Left lobe of liver (tissue), 2 donors: ENCODE measurements at places on chromosomes 16 and 17.

- DNase-seq, result no peak
These were observed 22.7 kb downstream of the BCO1 start for GRCh38 chr16:81261049-81261648.

GRCh38 chr17:70099294-70099693 is 24.3 kb downstream of the KCNJ16 start:
- DNase-seq, result no peak

- DNase-seq, result no peak
These were observed 51.8 kb downstream of the CA10 start for GRCh38 chr17:52106638-52107261.

- DNase-seq, result no peak
These were observed 110.4 kb downstream of the VAT1L start for GRCh38 chr16:77898671-77899211.

DNA sequence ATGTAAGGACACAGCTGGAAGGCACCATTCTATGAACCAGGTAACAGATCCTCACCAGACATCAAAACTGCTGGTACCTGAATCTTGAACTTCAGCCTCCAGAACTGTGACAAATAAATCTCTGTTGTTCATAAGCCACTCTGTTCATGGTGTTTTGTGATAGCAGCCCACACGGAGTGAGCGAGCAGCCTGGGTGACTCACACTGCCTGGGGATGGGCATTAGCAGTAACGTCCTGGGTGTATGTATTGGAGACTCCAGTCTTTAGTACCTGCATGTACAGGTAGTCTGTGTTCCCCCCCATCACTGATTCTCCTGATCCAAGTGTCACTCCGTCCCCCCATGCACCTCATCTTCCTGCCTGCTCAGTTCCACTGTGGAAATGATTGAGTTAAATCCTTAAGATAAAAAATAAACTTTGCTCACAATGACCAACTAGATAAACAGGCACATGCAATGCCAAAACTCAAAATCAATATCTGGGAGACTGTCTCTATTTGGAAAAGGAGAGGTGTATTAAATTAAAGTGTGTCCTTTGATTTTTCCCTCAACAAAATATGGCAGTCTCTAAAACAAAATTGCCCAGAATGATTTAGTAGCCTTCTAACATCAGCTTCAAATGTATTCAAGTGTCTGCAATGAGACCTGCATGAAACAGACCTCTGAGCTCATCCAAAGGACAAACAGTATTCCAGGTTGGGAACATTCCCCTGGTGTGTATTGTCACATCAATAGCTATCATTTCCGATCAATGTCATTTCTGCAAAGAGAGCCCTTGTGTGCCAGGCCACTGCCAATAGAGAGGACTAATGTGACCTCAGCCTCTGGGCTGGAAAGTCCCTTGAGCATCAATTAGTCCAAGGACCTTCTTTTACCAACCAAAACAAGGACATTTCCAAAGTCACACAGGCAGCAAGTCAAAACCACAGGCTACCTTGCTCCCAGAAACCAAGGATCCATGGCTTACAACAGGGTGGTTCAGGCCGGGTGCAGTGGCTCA is 12.2 kb upstream of the VAT1L start:
- DNase-seq, result peak; percentile 83

- peak; percentile 95 for DNase-seq
These were observed 6.8 kb upstream of the NOTUM start for GRCh38 chr17:81967533-81968395.

DNA sequence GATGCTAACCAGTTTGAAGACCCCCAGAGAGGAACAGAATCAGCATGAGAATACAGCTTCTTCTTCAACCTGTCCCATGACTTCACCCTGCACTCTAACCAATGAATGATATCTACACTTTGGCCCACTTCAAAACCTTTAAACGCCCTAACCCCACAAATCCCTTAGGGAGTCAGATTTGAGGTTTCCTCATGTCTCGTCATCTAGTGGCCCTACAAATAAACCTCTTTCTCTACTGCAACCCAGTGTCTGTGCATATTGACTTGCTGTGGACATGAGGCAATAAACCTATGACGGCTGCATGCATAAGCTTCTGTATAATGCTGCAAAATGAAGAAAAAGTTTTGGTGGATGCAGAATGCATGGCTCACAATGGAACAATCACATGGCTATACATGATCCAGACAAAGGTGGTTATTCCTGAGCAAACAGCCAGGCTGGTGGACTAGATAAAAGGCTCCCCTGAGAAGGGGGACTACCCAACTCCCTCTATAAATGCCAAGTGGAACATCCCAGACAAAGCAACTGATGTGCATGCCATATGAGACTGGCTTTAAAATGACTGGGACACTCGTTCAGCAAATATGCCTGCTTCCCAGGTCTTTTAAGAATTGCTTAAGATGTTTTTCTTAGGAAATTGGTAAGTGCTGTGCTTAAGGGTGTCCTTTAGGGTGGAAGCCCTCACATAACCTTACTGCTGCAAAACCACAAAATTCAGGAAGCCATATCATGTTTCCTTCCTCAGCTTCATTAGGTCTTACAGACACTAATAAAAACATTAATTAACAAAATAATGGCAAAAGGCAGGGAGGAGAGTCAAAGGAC is 12.2 kb downstream of the N4BP1 start:
- DNase-seq, result no peak

GRCh38 chr17:82589851-82590180 is 58.4 kb downstream of the WDR45B start:
- no peak for DNase-seq

- no peak for DNase-seq
These were observed 10.0 kb downstream of the PITPNC1 start for GRCh38 chr17:67386965-67387551.

DNA sequence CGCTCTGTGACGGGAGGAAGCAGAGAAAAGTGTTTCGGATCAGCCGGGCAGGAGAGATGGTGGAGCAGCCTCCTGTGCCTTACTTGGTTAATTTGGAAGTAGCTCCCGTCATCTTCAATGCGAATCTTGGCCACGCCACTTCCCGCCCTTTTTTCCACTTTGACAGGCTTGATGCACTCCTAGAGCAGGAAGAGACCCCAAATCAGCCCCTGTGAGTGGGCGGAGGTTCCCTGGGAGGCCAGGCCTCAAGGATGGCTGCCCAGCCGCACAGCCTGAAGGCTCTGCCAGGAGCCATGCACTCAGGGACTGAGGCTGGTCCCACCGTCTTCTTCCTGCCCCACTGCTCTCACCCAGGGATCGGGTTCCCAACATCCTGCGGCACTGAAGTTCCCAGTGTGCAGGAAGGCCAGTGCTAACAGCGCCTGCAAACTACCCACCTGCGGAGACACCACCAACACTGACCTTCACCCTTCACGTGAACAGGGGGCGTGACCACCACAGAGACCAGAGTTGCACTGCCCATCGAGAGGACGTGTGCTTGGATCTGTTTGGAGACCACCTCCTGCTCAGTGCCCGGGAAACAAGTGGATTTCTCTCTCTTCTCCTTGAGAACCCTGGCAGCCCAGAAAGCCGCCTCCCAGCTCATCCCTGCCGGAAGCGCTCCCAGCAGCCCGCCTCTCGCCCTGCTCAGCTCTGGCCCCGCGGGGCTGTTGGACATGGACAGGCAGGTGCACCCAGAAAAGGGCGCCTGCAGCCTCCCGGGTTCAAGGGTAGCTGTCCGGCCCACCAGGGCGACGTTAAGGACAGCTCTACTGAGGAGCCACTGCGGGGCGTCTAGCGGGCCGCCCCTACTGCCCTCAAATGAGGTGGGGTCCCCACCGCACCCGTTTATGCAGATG is 988 bp downstream of the CIAO3 start:
- DNase-seq, result no peak

GRCh38 chr17:35183332-35183731 is 10.9 kb downstream of the SLC35G3 start:
- no peak for DNase-seq

DNA sequence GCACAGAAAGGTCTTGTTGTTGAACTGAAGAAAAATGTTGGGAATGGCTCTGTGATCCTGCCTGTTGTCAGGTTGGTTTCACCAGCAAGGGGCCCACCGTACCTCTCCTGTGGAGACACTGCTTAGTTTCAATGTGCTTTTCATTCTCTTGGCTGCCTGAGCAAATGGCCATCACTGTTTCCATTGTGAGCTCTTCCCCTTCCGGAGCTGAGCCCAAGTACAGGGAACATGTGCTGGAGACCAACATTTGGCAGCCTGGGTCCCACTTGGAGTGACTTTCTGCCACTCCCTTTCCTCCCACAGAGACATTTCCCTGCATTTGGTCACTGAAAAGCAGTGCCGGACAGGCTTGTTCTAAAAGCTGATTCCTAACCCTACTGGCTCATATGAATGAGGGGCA is 23.1 kb downstream of the GABARAPL2 start:
- DNase-seq, result no peak

DNA sequence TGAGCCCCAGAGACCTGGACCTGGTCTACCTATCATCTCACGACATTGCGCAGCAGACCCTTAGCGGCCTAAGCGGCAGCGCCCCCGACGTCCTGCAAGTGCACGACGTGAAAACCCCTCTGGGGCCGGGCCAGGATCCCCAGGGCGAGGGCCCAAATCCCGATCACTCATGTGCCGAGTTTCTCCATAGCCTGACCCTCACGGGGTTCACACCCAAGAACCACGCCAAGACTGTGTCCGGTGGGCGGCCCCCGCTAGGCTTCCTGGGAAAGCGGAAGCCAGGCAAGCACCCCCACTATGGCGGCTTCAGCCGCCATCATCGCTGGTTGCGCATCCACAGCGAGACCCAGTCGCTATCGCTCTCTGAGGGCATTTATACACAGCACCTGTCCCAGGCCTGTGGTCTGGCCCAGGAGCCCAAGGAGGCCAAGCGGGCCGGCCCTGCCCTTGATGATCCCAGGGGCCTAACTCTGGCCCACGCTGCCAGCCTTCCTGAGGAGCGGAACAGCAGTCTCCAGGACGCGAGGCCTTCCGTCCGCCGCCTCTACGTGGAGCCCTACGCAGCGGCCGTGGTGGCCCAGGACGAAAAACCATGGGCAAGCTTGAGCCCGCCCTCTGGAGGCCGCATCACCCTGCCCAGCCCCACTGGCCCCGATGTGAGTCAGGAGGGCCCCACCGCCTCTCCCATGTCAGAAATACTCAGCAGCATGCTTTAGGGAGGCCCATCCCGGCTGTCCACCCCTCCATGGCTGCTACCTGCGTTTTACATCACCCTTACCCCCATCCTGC is 82.8 kb upstream of the NOG start:
- no peak for DNase-seq

GRCh38 chr16:71441348-71442050 is 355 bp downstream of the TLE7 start:
- no peak for DNase-seq
